ENCODE measurements at places on chromosomes 7 and 10.

DNA sequence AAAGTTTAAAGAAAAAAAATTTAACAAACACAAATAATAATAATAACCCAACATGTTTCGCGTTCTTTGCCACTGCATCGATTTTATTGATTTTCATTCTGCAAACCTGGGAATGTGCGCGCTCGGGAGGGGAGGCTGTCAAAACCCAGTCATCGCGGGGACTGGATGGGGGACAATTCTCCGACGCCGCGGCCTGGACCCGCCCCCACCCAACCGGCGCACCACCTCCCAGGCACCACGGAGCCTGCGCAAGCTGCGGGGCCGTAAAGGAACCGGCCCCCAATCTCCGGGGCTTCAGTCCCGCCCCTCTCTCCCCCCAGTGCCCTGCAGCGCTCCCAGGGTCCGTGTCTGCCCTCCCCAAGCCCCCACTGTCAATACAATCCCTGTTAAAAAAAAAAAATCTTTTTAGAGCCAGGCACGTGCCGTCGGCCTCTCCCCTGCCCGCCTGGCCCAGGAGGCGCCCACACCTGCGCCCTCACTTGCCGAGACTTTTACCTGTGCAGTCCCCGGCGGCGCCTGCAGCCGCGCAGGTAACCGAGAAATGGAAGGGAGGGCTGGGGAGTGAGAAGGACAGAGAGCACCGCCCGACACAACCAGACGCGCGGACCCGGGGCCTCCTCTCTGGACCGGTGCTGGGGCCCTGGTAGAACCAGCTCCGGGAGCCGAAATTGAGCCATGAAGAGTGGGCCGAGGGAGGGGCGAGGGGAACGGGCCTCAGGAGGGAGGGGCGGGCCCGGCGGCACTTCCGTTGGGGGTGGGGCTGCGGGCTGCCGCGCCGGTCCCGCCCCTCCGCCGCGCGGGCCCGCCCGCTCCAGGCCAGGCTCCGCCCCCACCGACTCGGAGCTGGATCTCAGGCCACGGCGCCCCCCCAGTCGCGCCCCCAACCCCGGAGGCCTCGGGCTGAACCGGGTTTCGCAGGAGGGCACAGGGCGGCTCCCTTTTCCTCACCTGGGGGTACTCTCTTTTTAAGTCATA lies 7.6 kb upstream of the ZNF503 start:
- DNase-seq = no peak

DNA sequence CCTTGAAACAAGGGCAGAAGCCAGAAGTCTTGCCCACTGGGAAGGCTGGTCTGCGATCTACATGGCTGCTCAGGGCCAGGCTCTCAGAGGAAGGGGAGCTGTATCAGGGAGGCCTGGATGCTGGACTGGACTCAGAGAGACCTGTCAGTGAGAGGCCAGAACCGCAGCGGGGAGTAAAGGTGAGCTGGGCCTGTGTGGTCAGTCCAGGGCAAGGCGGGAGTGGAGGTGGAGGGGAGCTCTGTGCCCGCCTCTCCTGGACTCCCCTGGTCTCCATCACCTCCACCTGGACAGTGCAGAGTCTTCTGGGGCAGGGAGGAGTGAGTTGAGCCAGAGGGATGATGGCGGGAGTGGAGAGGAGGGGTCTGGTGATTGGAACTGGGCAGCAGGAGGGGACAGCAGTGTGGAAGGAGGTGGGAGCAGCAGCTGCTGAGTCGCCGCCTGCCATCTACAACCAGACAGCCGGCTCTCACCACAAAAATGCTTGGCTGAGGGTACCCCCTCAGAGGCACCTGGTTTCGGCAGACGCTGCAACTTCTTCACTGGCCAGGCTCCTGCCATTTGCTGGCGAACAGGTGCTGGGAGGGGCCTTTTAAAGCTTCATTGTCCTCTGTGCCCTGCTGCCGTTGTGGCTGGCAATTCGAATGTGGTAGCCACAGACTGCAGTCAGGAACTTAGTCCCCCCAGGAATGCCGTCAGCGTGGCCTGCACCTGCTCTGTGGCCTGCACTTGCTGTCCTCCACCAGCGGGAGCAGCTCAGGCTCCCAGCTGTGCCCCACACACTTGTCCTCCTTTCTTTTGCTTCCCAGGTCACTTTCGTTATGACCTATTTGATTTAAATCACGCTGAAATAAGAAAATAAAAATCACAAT lies 3.5 kb downstream of the RASSF4 start:
- no peak for DNase-seq

GRCh38 chr10:103822800-103823199 lies 32.6 kb downstream of the SH3PXD2A start:
- DNase-seq = no peak

- DNase-seq = no peak
Measured at GRCh38 chr10:28367929-28368484, 65.1 kb upstream of the MPP7 start.

- DNase-seq = no peak
Measured at GRCh38 chr10:117743509-117743908, 201.0 kb downstream of the EMX2 start.

- no peak for DNase-seq
Measured at GRCh38 chr7:48637382-48637781, 287.0 kb upstream of the CDC14C start.

- no peak for DNase-seq
Measured at GRCh38 chr7:151867912-151868311, 9.0 kb downstream of the PRKAG2 start.

Measured in left renal pelvis (tissue), 4 donors.